ENCODE measurements at places on chromosomes 6 and 20.

- no peak for DNase-seq
Measured at GRCh38 chr20:36472637-36473090, 68.7 kb upstream of the MYL9 start.

- peak; percentile 86 for DNase-seq
Measured at GRCh38 chr6:42453654-42454427, 2.1 kb upstream of the TRERF1 start.

DNA sequence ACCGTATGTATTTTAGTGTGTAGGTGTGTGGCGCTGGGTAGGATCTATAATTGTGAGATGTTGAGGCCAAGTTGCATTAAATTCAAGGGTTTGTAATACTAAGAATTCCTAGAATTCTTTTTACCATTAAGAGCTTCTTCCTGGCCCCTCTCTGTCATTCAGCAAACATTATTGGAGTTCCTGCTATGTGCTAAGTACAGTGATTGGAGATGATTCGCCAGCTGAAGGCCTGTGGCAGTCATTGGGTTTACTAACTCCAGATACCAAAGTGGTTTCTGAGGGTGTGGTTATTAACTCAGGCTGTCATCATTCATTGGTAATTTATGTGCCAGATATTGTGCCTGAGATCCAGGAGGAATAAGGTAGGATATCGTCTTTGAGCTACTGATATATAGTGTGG lies 167.1 kb downstream of the LAMA2 start:
- DNase-seq, result no peak

DNA sequence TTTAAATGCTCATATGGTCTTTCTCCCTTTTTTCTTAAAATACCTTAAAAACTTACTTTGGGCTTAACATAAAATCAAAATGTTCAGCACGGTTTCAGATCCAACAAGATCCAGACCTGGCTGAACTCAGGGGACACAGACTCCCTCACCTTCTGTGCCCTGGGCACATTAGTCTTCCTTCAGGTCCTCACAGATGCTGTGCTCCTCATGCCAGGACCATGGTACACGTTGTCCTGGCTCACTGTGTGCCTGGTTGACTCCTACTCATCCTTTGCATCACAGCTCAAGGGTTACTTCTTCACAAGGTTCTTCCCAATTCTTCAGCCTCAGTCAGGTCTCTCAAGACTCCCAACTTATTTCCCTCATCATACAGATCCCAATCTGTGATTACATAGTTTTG lies 73.6 kb upstream of the TCF21 start:
- DNase-seq, result no peak

- DNase-seq, result no peak
Measured at GRCh38 chr6:72381076-72381475, 240.8 kb upstream of the KCNQ5 start.

Data from posterior vena cava (tissue), 2 donors.